ENCODE measurements at places on chromosomes 7 and 10.
A peak's percentile ranks its signal among the peaks of the same experiment; 100 is the strongest.

GRCh38 chr10:62433181-62433692, 59.1 kb downstream of the ZNF365 start:
- peak; percentile 84 for DNase-seq

DNA sequence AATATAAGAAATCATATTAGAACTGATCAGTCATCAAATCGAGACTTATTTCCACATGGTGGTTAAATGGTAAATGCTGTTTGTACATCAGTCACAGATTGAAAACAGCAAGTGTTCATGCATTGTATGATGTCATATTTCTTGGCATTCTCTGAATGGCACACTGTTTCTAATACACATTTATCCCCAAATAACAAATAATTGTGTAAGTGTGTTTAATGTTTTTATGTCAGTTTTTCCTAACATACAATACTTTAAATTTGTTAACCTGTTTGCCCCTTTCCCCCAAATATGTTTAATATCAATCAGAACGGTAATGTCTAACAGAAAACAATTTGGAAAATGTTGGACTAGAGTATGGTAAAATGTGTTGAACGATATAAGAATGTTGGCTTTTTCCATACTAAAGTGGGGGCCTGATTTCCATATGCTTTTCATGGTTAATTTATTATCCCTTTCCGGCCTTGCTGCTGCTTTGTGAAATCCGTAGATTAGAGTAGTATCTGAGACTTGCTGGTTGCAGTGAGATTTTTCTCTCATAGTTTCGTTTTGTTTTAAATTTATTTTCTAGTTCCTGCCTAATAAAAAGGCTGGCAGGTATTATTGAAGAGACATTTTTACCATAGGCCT, 23.7 kb downstream of the RAB18 start:
- no peak for DNase-seq

DNA sequence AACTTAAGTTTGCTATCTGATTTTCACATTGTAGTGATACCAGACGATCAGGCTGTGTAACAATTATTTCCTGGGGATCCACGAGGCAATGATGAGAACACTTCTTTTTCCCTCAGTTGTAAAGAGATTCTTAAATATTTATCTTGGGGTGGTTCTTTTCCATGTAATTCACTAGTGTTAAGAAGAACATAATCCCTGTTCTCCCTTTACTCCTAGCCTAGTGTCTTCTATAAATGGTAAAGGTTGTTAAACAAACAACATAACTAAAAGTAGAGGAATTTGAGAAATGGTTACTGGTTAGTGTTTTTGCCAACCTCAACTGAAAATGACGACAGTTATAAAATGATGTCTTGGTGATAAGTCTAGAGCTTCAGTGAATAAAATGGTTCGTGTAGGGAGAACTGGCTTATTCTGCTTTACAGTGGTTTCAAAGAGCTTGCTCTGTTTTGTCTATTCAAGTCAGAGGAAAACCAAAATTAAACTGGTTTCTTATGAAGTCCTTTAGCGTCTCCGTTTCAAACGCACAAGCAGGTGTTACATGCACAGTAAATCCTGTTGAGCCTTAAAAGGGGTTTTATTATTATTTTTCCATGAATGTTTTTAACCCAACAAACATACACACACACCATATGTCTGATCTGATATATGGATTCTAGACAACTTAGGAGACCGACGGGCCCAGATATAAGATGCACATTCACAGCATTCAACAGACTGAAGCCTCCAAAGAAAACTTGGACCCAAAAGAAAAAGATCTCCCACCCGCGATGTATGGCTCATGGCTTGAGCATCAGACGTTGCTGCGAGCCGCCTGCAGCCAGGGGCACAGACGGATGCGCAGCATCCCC, 1.1 kb downstream of the TBX20 start:
- no peak for DNase-seq

- no peak for DNase-seq
These were observed 88.5 kb downstream of the CREM start for GRCh38 chr10:35215107-35215506.

- peak; percentile 87 for DNase-seq
These were observed 116.1 kb downstream of the RNF216 start for GRCh38 chr7:5665094-5666025.

DNA sequence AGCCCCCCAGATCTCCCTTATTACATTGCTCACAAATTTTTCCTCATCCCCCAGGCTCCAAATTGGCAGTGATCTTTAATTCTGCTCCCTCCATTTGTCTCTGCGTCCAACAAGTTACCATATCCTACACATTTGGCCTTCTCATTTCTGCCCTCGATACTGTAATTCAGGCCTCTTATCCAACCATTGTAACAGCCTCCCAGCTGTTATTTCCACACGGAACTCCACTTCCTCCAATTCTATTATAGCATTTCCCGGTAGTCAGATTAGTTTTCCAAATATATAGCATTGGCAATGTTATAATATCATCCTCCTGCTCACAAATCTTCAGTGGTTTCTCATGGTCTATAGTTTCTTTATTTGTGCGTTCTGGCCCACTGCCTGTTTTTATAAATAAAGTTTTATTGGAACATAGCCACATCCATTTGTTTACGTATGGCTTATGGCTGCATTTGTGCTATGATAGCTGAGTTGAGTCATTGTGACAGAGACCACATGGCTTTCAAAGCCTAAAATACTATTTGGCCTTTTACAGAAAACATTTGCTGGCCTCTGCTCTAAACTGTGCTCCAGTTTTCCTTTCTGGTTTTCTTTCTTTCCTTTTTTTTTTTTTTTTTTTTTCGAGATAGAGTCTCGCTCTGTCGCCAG, 126.5 kb upstream of the ZNF438 start:
- DNase-seq: no peak

DNA sequence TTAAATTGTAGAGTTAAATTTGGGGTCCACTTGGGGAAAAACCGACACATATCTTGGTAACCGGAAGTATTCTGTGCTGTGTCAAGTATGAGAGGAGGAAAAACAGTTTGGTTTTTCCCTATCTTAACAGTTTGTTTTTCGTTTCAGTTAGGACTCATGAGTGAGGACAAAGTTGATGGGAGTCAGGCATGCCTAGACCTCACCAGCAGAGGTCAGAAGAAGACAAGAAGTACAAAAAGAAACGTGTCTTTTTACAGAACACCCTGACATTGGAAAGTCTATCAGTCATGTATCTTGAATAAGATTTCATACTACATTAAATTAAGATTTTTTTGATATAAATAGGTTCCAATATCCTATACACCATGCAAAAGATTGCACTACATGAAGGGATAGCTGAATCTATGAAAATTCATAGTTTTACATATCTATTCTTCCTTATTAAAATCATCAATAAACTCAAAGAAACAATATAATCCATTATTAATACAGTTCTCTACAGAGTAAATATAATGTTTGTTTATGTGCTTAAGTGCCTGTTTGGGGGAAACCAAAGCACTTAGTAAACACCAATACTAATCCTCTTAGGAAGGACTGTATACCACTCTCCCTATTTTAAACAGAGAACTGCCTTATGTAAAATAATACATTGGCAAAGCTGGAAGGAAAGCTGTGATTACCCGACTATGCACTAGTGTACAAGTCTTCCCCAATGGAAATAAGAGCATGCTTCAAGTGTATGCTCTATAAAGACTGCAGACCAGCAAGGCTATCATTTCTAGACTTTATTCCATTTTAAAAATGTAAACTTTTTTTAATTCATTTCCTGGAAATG, 95.6 kb downstream of the USP6NL start:
- DNase-seq: no peak

GRCh38 chr10:109892931-109893330, 30.4 kb downstream of the XPNPEP1 start:
- peak; percentile 72 for DNase-seq

DNA sequence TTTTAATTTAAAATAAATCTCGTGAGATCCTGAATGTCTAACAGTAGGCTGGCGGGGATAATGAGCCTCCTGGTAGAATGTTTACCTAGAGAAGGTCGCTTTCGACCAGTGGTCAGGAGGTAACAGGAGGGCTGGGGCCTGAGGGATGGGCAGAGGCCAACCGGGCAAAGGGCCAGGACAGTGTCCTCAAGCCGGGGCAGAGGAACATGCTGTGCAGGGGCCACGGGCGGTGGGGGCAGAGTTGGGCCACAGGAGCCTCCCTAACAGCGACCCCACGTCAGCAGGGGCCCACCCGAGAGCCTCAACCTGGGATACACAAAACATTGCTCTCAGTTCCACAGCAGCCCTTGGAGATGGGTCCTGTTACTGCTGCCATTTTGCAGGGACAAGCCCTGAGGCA, 14.5 kb downstream of the CFAP46 start:
- DNase-seq: no peak

DNA sequence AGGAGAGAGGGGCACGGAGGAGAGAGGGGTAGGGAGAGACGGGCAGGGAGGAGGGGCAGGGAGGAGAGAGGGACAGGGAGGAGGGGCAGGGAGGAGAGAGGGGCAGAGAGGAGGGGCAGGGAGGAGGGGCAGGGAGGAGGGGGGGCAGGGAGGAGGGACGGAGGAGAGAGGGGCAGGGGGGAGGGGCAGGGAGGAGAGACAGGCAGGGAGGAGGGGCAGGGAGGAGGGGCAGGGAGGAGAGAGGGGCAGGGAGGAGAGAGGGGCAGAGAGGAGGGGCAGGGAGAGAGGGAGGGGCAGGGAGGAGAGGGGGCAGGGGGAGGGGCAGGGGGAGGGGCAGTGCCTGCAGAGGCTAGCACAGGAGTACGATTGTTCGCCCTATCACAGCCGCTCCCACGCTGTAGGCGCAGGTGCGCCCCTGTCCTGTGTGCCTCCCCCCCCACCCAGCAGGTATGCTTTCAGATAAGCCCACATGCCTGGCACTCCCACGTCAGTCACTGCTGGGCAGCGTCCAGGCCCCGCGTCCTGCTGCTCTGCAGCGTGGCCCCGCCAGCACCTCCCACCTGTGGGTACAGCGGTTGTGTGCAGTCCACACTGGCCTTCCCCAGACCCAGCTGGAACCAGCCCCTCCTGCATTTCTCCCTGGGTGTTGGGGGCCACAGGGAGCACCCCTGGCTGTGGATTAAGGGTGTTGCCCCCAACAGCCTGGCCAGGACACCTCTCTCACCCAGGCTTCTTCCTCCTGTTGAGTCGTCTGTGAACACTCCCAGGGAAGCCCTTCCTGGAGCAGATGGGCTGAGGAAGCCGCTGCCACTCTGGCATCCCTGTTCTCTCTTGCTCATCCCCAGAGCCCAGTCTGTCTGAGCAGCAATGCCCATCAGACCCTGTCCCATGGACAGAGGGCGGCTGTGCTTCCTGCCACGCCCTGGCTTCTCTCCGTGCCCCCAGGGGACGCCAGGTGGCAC, 10.8 kb downstream of the NKX6-2 start:
- DNase-seq: no peak

GRCh38 chr7:23955600-23956149, 245.7 kb downstream of the STK31 start:
- DNase-seq: no peak

DNA sequence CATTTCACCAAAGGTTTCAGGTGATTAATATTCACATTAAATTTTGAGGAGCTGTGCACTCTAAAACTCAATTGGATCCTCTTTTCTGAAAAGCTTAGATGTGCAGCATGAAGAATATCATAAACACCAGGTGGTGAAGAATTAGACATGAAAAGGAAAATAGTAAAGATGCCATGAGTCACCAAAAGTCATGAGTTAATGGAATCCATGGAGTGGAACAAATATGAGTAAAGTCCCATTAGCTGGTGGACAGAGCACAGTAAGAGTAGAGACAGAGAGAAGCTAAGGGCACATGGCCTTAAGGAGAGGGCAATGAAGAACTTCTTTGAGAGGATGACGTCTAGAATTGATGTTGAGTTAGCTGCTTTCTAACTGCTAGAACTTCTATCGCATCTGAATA, 271.6 kb downstream of the CSTF2T start:
- no peak for DNase-seq

DNA sequence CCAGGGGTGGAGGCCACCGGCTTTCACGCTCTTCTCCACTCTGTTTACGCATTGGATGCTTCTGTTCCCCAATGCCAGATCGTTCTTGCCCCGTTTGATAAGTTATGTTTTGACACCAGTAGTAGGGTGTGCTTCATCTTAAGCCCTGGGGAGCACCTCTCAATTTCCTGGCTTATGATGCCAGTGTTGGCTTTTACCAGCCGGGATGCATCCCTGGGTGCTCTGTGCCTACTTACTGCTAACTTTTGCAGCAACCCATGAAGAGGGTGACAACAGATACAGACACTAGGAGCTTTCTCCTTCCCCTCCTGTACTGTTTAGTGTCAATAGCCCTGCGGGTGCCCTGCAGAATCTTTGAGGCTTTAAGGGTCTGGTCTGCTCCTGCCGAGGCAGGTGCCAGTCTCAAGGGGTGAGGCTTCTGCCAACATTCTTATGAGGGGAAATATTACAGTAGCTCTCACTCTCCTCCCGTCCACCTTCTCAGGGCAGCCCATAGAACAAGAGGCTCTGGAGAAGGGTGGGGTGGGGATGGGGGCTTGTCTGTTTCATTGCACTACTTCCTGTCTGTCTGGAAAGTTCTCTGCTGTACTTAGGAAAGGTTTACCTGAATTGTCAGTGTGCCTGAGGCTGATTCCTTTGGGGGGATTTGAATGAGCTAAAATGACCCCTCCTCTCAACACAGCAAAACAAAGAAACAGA, 23.3 kb downstream of the ADCY1 start:
- no peak for DNase-seq

DNA sequence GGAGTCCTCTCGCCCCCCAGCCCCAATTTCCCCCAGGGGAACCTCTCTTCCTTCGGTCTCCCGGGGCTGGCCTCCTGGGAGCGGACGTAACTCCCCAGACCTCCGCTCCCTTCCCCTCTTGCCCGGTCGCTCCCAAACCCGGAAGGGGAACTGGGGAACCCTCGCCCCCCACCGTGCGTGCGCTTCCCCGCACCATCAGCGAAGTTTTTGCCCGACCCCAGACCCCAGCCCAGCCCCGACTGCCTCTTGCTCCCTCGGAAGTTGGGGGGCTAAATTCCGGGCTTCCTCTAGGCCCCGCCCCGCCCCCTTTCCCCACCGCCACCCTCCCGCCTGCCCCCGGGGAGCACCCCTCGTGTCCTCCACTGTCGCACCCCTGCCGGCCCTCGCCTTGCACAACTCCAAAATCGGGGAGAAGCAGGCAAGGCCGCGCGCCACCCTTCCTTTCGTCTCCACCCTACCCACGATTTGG, 436 bp downstream of the GNB2 start:
- peak; percentile 86 for DNase-seq

DNA sequence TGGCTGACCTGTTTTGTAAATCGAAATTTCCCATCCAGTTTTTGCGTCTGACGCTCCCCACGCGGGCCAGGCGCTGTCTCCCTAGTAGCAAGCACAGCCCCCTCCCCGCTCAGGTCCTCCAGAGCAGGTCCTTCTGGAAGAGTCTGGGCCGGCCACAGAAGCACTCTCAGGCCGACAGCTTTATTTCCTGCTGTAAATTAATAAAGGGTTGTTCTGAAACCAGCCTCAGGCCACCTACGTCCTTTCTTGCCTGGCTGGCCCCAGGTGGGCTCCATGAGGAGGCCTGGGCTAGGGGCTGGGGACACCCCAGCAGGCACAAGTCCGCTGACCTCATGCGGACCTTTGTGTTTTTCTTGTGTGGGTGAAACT, 35.2 kb downstream of the CAMK2B start:
- DNase-seq: peak; percentile 35

- DNase-seq: no peak
These were observed 30.2 kb upstream of the ABI1 start for GRCh38 chr10:26890956-26891355.

GRCh38 chr7:32074787-32075585, 4.8 kb upstream of the PDE1C start:
- DNase-seq: no peak
